ENCODE measurements at places on chromosomes 4 and X. TPM values are rescaled to one million over a fixed set of nuclear protein-coding genes. Genes with fewer than 3 reads are reported as not detected.

Gene C4orf51
- not detected for total RNA-seq

DNA sequence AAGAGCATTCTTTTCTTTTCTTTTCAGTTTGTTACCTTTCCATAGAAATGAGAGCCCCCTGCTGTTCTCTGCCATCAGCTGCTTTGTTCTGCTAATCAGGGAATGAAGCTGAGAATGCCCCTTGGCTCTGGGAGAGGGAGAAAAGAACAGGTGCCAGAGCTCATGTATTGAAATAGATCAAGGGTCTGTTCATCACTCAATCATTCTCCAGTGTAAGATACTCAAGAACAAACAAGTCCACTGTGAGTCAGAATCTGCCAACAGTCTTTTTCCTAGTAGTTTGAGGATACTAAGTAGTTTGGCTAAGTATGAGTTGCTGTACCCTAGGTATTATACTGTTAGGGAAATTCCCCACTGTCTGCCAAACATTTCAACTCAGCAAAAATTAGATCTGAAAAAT is 144.3 kb downstream of the RTL3 start:
- peak overlapping the region; percentile 93 for H3K27ac ChIP-seq
- no peak overlapping the region for H3K4me3 ChIP-seq
- H3K36me3 ChIP-seq, result peaks cover 11% of the 10 kb centered on the region

GRCh38 chr4:139769364-139769763 is 103.7 kb downstream of the MGST2 start:
- no peaks in the 10 kb centered on the region for H3K36me3 ChIP-seq
- DNase-seq, result no peak
- H3K27me3 ChIP-seq, result no peaks in the 10 kb centered on the region
- no peak overlapping the region for H3K4me3 ChIP-seq
- H3K4me1 ChIP-seq, result no peaks in the 10 kb centered on the region
- no peak overlapping the region for H3K27ac ChIP-seq

Gene NXF2
- not detected for total RNA-seq

- no peaks in the 10 kb centered on the region for H3K4me1 ChIP-seq
- no peaks in the 10 kb centered on the region for H3K27me3 ChIP-seq
- H3K27ac ChIP-seq, result no peak overlapping the region
- no peak overlapping the region for H3K4me3 ChIP-seq
These were observed 582.6 kb upstream of the ACTRT1 start for GRCh38 chrX:128634754-128635153.

DNA sequence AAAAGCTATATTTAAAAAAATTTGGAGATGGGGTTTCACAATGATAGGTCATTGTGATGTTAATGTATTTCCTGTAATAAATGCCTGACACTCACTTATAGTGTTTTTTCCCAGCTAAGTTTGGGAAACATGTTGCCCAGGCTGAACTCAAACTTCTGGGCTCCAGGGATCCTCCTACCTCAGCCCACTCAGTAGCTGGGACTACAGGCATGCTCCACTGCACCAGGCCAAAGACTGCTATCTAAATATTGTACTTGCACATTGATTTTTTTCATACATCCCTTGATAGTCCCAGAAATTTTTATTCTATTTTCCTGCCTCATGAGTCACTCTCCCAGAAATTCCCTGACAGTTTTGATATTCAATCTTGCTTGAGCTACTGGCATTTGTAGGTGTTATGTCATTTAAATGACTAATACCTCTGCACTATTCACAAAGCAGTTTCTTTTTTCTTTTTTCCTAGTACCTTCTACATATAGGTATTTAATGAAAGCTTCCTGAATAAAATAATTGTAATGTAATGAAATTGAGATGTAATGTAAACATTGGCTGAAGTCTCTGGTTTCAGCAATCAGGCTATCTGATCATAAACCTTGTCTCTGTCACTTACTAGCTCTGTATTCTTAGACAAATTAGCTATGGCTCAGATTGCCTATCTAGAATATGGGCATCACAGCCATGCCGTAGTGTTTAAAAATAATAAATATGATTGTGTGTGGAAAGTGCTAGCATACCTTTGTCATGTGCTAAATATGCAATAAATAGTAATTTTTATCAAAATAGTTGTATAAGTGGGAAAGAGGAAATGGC is 1973.0 kb upstream of the AGA start:
- no peak for DNase-seq
- H3K4me3 ChIP-seq, result no peak overlapping the region
- H3K36me3 ChIP-seq, result no peaks in the 10 kb centered on the region
- H3K27me3 ChIP-seq, result no peaks in the 10 kb centered on the region
- H3K27ac ChIP-seq, result no peak overlapping the region
- H3K4me1 ChIP-seq, result no peaks in the 10 kb centered on the region

GRCh38 chr4:58368221-58368620 is 1258.0 kb upstream of the IGFBP7 start:
- H3K36me3 ChIP-seq, result no peaks in the 10 kb centered on the region
- no peak overlapping the region for H3K27ac ChIP-seq
- no peak for DNase-seq
- no peaks in the 10 kb centered on the region for H3K27me3 ChIP-seq
- no peaks in the 10 kb centered on the region for H3K4me1 ChIP-seq
- H3K4me3 ChIP-seq, result no peak overlapping the region

GRCh38 chrX:9573282-9574106 is 108.6 kb downstream of the TBL1X start:
- no peak overlapping the region for H3K4me3 ChIP-seq
- no peak for DNase-seq
- peaks cover 18% of the 10 kb centered on the region for H3K4me1 ChIP-seq
- no peaks in the 10 kb centered on the region for H3K27me3 ChIP-seq
- no peak overlapping the region for H3K27ac ChIP-seq

- peaks cover 3% of the 10 kb centered on the region for H3K36me3 ChIP-seq
- no peak for DNase-seq
- no peak overlapping the region for H3K27ac ChIP-seq
- no peaks in the 10 kb centered on the region for H3K4me1 ChIP-seq
- H3K4me3 ChIP-seq, result no peak overlapping the region
- H3K27me3 ChIP-seq, result no peaks in the 10 kb centered on the region
These were observed 24.5 kb downstream of the UVSSA start for GRCh38 chr4:1371176-1372165.

DNA sequence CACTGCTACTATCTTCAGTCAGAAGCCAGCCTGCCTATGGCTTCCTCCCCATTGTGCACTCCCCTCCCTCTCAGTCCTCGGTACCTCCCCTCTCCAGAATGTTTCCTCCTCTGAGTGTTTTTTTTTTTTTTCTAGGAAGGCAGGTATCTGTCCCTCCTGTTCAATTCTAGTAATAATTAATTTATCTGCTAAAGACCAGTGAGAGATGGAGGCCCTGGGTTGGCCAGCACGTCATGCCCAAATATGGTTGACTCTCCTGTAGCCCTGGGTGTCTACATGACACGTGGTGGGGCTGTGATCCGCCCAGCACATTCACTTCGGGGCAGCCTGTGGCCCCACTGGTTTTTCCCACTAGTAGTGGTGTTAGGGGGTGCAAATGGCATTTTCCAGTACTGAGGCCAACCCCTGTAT is 1.8 kb downstream of the FLNA start:
- peak; percentile 49 for DNase-seq
- peaks cover 17% of the 10 kb centered on the region for H3K4me1 ChIP-seq
- H3K27ac ChIP-seq, result peak overlapping the region; percentile 72
- peaks cover 17% of the 10 kb centered on the region for H3K36me3 ChIP-seq
- no peaks in the 10 kb centered on the region for H3K27me3 ChIP-seq

Gene C4orf50
- total RNA-seq, result not detected

Gene XAGE1A
- not detected for total RNA-seq

DNA sequence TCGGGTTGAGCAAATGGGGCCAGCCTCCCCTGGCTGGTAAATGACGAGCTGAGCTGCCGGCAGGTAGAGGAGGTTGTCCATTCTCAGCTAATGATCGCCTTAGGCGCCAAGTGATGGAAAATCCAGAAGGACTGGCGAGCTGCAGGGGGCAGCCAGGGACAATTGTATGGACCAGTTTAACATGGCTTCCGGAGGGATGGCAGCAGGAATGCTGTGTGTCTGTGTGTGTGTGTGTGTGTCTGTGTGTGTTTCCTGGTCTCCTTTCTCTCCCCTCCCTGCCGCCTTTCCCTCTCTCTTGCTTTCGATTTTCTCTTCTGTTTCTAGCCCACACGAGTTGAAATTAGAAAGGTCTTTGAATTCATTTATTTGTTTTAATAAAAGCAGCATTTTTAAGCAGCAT is 45.2 kb upstream of the BCOR start:
- DNase-seq, result no peak
- H3K27ac ChIP-seq, result no peak overlapping the region
- H3K36me3 ChIP-seq, result peaks cover 2% of the 10 kb centered on the region
- H3K4me1 ChIP-seq, result peaks cover 4% of the 10 kb centered on the region
- H3K4me3 ChIP-seq, result no peak overlapping the region
- no peaks in the 10 kb centered on the region for H3K27me3 ChIP-seq

- no peak overlapping the region for H3K4me3 ChIP-seq
- H3K36me3 ChIP-seq, result no peaks in the 10 kb centered on the region
- no peak overlapping the region for H3K27ac ChIP-seq
- peaks cover 14% of the 10 kb centered on the region for H3K27me3 ChIP-seq
- peaks cover 2% of the 10 kb centered on the region for H3K4me1 ChIP-seq
These were observed 145.1 kb downstream of the RBM47 start for GRCh38 chr4:40484346-40485090.

Gene TEX13D
- 0.22 TPM for total RNA-seq

Gene IL3RA
- total RNA-seq, result not detected

DNA sequence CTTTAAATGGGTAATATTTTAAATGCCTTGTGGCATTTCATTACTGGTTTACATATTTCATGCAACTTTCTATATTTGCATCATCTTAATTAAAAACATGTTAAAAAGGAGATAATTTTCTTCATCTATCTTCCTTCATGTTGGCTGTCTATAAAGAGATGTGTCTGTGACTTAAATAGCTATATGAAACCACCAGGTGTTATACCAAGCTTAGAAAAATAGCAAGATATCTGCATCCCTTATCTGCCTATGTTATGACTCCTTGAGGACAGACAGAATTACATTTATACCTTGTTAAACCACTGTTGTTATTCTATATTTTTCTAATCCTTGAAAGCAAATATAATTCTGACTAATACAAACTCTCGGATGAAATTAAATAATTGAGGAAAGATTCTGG is 763.8 kb upstream of the GALNTL6 start:
- no peak for DNase-seq
- H3K27ac ChIP-seq, result no peak overlapping the region
- no peak overlapping the region for H3K4me3 ChIP-seq
- H3K36me3 ChIP-seq, result no peaks in the 10 kb centered on the region
- H3K27me3 ChIP-seq, result no peaks in the 10 kb centered on the region

- H3K4me3 ChIP-seq, result no peak overlapping the region
- H3K4me1 ChIP-seq, result no peaks in the 10 kb centered on the region
- H3K36me3 ChIP-seq, result no peaks in the 10 kb centered on the region
- peaks cover 5% of the 10 kb centered on the region for H3K27me3 ChIP-seq
- no peak for DNase-seq
These were observed 117.3 kb downstream of the DRD5 start for GRCh38 chr4:9898596-9899305.

GRCh38 chrX:38774249-38774648 is 27.0 kb upstream of the MID1IP1 start:
- no peak for DNase-seq
- H3K4me1 ChIP-seq, result peaks cover 6% of the 10 kb centered on the region

Gene RTL9
- not detected for total RNA-seq

DNA sequence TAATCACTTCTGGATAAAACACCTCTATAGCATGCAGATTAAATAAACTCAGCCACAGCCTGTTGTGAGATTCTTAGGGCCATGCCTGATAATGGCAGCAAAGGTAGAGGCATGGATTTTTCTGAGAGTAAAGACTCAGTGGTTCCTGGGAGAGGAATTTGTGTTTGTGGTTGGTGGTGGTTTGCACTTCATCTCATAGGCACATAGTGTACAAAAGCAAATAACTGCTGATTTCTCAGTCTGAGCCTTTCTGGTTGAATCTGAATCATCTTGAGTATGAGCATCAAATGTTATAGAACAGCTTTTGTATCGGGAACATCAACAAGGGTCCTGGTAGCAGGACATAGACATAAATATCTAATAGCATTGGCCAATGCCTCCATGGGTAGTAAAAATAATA is 274.3 kb downstream of the FRMPD4 start:
- peaks cover 3% of the 10 kb centered on the region for H3K27me3 ChIP-seq
- no peak for DNase-seq
- no peak overlapping the region for H3K4me3 ChIP-seq
- no peaks in the 10 kb centered on the region for H3K36me3 ChIP-seq

DNA sequence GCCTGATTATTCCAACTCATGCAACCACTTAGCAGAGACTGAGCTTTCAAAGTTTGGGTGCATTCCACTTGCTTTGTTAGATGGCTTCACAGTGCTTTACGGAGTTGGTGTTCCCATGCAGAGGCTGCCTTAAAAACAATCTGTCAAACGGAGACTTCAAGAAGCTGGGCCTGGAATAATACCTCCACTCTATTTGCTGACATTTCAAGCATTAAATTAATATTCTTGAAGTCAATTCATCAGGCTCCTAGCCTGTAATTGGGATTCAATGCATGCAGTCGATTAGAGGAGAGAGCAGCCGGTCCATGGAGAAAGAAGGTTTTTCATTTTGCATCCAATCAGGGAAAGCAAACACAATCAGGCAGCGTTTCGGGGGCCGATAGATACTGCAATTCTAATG is 314.7 kb upstream of the PRKX start:
- no peaks in the 10 kb centered on the region for H3K36me3 ChIP-seq
- H3K27me3 ChIP-seq, result no peaks in the 10 kb centered on the region
- no peak overlapping the region for H3K27ac ChIP-seq
- H3K4me1 ChIP-seq, result no peaks in the 10 kb centered on the region

- H3K27ac ChIP-seq, result no peak overlapping the region
- no peak overlapping the region for H3K4me3 ChIP-seq
- no peak for DNase-seq
- H3K36me3 ChIP-seq, result no peaks in the 10 kb centered on the region
- no peaks in the 10 kb centered on the region for H3K4me1 ChIP-seq
These were observed 45.0 kb downstream of the NHSL2 start for GRCh38 chrX:71955530-71956120.

GRCh38 chr4:37661772-37662171 is 24.4 kb downstream of the RELL1 start:
- no peak overlapping the region for H3K27ac ChIP-seq
- no peak for DNase-seq
- H3K4me3 ChIP-seq, result no peak overlapping the region
- no peaks in the 10 kb centered on the region for H3K27me3 ChIP-seq

- no peaks in the 10 kb centered on the region for H3K36me3 ChIP-seq
- no peak overlapping the region for H3K27ac ChIP-seq
- H3K27me3 ChIP-seq, result no peaks in the 10 kb centered on the region
- H3K4me1 ChIP-seq, result peaks cover 1% of the 10 kb centered on the region
These were observed 211.5 kb upstream of the NR3C2 start for GRCh38 chr4:148653681-148654080.

- H3K4me1 ChIP-seq, result no peaks in the 10 kb centered on the region
- H3K27me3 ChIP-seq, result no peaks in the 10 kb centered on the region
- no peak overlapping the region for H3K27ac ChIP-seq
- DNase-seq, result no peak
- H3K36me3 ChIP-seq, result no peaks in the 10 kb centered on the region
- H3K4me3 ChIP-seq, result no peak overlapping the region
These were observed 16.8 kb upstream of the IGSF1 start for GRCh38 chrX:131305926-131306325.

GRCh38 chr4:96912716-96913115 is 1072.8 kb downstream of the PDHA2 start:
- DNase-seq, result no peak
- H3K4me3 ChIP-seq, result no peak overlapping the region
- no peaks in the 10 kb centered on the region for H3K27me3 ChIP-seq
- H3K4me1 ChIP-seq, result no peaks in the 10 kb centered on the region
- no peaks in the 10 kb centered on the region for H3K36me3 ChIP-seq

Data from activated naive CD8-positive, alpha-beta T cell treated with anti-CD3 and anti-CD28 coated beads for 36 hours (primary cell).